Non-pigmented ciliary epithelial cell (primary cell): ENCODE measurements at places on chromosomes 1 and 21.

DNA sequence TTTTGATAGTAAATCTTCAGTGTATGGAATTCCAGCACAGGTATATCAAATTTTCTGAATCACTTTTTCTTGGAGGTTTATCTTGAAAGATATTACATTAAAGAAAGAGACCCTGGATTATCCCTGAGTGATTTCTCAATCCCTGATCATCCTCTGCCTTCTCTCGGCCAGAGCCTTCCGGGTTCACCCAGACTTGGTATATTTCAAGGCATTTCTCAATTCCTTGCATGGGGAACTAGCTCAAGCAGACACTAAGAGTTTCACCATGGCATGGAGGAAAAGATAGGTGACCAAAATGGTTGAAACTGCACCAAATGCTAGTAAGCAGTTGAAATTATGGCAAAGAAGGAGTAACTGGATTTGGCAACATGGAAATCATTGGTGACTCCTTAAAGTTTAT, 5.7 kb downstream of the VAMP4 start:
- no peak for DNase-seq

DNA sequence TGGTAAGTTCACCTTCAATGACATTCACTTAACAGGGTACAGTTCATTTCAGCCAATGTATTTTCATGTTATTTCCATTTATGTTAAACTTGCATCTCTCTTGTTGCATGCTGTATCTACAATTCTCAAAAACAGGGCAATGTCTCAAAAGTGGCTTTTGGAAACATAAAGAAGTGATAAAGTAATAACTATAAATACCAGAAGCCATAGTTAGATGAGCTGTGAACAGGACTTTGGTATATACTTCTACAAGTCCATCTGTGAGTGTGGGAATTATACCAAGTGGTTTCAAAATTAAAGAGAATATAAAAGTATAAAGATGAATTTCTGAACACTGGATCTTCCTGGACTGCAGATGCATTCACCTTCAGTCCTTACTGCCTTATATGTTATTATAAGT, 585.4 kb upstream of the PBX1 start:
- no peak for DNase-seq

DNA sequence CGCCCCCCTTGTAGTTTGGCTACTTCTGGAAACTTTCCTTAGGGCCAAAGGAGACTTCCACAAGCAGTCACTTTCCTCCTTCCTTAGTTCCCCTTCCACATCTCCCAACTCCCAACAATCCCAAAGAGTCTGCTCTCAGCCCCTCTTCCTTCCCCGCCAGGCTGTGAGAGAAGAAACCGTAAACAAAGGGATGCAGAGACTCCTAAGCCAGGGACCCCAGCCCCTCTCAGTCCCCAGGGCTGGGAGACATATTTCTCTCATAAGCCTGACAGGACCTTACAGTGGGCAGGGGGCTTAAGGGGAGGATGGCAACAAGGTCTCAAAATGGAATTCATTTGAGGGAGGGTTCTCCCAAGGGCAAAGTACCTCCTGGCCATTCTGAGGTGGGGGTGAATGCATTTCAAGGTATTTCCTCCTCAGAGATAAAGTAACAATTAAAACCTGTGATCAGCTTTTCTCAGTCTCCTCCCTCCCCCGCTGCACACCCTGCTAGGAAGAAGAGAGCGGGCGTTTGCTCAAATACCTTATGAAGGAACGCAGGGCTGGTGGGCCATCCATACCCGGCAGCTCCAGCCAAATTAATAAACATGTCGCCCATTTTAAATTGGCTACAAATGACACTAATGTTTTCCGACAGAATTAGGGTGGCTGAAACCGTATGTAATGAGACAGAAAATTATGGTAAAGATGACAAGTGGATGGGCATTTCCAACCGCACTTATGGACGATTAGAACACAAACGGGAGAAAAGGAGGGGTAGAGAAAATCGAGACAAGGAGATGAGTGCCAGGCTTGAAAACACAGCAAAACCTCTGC, 4.0 kb downstream of the BARHL2 start:
- DNase-seq = no peak

DNA sequence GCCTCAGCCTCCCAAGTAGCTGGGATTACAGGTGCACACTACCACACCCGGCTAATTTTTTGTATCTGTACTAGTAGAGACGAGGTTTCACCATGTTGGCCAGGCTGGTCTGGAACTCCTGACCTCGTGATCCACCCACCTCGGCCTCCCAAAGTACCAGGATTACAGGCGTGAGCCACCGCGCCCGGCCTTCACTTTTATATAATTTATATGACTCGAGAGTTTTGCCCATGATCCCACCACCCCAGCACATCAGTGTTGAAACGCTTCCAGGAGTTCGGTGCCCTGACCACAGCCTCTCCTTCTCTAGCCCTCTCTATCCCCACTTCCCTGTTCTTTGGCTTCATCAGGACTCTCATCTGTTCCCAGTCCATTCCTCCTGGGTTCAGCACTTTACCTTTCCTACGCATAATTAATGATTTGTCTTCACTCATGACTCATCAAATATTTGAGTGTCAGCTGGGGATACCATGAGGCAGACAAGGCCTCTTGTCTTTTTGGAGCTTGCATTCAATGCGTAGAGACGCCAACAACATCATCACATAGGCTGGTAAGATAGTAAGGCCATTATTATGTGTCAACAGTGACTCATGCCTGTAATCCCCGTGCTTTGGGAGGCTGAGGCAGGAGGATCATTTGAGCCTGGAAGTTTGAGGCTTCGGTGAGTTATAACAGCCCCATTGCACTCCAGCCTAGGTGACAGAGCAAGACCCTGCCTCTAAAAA, 1.4 kb downstream of the PMF1 start:
- DNase-seq = no peak

- no peak for DNase-seq
Measured at GRCh38 chr1:48263041-48263440, 40.5 kb downstream of the SLC5A9 start.
